Activated T-helper 2 cell treated with anti-CD3 and anti-CD28 coated beads, Interferon-gamma antibody, Interleukin-2, Interleukin-4, amounts not matched to agents 10 μg/mL and 5 μg/mL and 100 μg/mL, durations not matched to agents 14 hours and 24 hours and 36 hours (primary cell): ENCODE measurements at places on chromosomes 2 and 18. TPM values are rescaled to one million over a fixed set of nuclear protein-coding genes. Genes with fewer than 3 reads are reported as not detected.

NYAP2 gene
- total RNA-seq: not detected in 2 replicates

FOXD4L1 gene
- 0.14 and 0.30 TPM in 2 replicates for total RNA-seq

GRCh38 chr18:6120820-6121279 lies 225.5 kb upstream of the TMEM200C start:
- no peak for DNase-seq

DNA sequence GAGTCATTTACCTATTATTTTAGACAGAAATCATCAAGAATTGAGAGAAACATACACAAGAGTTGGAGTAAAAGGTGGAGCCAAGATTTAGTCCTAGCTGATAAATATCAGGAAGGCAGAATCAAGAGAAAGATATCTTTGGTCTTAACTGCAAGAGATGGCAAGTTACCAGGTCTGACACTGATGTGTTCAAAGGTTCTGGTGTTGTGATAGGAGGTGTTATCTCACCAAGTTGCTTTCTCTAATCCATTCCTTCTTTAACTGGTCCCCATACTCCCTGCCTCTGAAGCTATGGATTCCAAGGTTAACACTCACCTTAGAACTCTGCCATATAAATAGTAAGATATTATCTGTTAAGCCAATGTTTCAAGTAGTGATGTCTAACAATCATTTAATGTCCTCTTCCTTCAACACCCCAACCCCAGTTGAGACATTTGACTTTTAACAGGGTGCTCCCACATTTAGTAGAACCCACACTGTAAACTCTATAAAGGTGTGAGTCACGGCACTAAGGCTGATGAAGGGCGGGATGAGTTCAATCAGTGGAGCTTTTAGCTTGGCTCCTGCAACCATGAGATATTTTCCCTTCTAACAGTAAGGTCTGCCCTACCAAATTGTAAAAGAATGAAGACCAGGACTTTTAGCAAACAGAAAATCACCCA lies 333.7 kb downstream of the RND3 start:
- DNase-seq: no peak
